ENCODE measurements at places on chromosomes 2 and 18.

GRCh38 chr2:169139145-169139544 lies 69.8 kb downstream of the DHRS9 start:
- no peak for DNase-seq

- DNase-seq = no peak
These were observed 146.8 kb downstream of the SATB2 start for GRCh38 chr2:199310771-199311585.

DNA sequence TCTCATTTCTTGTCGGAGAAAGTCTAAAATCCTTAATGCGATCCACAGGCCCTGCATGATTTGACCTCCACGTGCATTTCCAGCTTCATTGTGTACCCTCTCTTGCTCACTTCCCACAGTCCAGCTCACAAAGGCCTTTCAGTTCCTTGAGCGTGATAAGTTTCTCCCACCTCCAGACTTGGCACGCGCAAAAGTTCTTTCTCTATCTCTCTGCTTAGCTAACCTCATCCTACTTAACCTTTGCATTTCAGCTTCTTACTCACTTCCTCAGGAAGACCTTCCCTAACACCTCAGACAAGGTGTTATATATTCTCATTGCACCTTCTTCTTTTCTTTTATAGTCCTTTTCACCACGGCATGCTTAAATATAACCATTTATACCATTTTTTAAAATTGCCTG lies 124.8 kb upstream of the XPO1 start:
- no peak for DNase-seq

- no peak for DNase-seq
These were observed 139.3 kb downstream of the ASXL3 start for GRCh38 chr18:33717339-33717738.

DNA sequence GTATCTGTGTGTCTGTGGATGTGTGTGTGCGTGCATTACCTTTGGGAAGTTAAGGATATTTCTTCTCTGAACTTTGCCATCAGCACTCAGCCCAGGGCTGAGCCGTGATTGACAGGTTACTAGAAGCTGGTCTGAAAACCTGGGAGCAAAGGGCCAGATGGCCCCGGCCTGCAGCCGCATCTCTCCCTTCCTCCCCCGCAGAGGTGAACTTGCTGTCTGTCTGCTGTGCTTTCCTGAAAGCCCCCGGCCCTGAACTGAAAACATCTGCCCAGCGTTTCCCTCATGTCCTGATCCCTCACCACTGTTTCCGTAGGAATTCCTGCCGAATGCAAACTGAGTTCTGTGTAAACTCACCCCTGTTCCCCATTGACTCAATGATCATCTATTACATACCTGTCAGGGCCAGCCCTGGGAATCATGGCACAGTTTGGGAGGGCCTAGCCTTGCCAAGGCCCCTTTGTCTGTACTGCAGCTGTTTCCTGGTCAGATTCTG lies 45.8 kb downstream of the MYCN start:
- DNase-seq = no peak

GRCh38 chr2:237715459-237715947 lies 83.1 kb upstream of the RBM44 start:
- DNase-seq = no peak

DNA sequence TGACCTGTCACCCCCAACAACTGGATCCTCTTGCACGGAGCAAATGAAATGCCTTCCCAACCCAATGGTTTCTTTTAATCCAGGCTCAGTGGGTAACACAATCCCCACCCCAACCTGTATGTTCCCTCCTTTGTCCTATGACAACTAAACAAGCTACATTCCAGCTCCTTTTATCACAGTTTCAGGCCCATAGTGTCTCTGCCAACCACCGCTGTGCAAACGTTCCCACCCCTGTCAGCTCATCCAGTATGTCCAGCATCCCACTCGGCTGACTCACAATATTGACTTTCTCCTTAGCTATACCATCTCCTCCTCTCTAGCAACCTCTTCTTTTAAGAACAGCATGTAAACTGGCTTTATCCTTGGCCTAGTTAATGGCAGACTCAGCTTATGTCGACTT lies 117.9 kb upstream of the PPP1CB start:
- no peak for DNase-seq

- no peak for DNase-seq
These were observed 117.5 kb upstream of the SLC14A2 start for GRCh38 chr18:45497595-45498286.

DNA sequence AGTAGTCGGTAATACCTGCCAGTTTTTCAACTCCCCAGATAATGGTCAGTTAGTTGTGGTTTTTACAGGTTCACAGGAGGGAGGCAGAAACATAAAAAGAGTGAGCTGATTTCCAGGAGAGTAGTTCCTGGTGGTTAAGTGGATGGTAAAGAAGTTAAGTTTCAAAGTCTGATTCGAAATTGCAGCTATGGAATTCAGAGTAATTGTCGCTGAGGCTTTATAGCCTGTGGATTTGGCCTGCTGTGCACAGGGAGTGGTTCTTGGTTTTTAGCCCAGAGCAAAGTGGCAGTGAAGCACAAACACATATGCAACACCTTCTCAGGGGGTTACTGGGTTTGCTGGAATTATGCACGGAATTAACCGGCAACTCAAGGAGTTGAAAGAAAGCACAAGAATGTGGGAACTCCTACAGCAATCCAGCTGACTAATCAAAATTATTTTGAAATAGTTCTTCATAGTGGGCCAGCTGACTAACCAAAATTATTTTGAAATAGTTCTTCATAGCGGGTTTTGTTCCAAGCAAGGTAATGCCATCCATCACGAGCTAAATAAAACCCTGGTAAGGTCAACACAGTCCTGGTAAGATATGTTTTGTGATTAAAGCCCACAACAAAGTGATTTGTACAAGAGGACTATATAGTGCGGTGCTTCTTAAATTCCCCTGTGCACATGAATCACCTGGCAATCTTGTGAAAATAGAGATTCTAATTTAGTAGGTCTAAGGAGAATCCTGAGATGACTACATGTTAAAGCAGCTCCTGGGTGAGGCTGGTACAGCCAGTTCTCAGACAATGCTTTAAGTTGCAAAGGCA lies 94.4 kb downstream of the SGPP2 start:
- DNase-seq = no peak

- DNase-seq = no peak
These were observed 127.8 kb downstream of the CERS6 start for GRCh38 chr2:168583710-168584521.

DNA sequence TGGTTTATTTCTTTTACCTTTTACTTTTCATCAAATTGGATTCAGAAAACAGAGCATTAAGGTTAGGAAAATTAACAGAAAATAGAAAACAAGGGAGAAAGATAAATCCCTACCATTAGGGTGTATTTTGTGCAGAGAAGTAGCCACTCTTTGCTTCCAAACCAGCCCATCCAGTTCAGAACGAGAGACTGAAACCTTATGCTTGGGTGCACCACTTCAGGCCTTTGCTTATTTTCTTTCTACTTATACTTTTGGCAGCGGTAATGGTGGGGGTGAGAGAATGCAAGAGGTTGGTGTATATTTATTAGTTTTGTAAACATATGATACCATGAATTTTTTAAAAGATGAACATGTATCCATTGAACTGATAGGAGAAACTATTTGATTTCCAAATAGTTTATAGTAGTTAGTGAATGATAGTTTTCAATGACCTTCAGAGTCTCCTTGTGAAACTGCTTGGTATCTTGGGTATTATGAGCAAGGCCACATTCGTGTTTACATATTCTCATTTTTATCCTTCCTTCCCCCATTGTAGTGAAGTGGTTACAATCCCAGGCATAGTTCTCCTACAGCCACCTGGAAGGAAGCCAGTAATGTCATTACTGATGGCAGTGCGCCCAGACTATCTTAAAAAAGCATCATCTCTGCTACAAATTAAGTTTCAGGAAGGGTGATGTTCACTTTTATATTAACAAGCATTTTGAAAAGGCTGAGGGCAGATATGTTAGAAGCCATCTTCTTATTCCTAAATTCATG lies 60.8 kb downstream of the MFSD6 start:
- no peak for DNase-seq

GRCh38 chr2:240922245-240922981 lies 16.3 kb downstream of the CROCC2 start:
- DNase-seq = no peak

DNA sequence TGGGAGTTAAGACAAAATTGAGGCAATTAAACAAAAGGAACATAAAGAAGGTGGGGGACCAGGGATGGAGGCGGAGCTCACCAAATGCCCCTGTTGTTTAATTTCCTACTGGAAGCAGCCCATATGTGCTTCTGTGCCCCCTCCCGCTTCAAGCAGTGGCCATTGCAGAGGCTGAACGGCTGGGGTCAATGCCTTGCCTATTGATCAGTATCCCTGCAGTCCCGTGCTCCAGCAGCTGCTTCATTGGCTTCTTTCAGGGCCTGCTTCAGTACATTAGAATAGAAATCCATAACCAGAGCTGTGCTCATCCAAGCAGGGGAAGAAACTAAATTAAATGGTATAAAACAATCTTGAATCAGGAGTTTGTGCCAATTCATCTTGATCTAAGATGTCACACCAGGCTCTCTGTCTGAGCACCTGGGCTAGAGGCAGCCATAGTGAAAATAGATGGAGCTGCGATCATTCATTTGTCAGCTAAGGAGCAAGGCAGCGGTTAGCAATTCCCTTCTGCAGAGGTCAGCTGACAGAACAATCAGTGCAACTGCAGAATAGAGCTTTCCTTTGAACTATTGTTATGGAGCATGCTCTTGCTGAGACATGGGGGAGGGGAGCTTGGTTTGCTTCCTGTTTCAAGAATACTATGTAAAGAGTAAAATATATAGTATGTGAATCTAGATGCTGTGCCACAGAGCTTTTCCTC lies 222.4 kb downstream of the WDR7 start:
- no peak for DNase-seq

DNA sequence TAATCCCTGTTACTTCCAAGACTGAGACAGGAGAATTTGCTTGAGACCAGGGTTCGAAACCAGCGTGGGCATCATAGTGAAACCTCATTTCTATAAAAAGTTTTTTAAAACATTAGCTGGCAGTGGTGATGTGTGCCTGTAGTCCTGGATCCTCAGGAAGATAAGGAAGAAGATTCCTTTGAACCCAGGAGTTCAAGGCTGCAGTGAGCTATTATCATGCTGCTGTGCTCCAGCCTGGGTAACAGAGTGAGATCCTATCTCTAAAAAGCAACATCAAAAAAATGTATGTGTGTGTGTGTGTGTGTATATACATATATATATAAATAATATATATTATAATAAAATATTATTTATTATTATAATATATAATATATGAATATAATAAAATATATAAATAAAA lies 1417.6 kb upstream of the CDH2 start:
- no peak for DNase-seq

- no peak for DNase-seq
These were observed 55.0 kb downstream of the SCN7A start for GRCh38 chr2:166439078-166439477.

- DNase-seq = no peak
These were observed 79.0 kb upstream of the NOSTRIN start for GRCh38 chr2:168723275-168723899.

- DNase-seq = no peak
These were observed 50.2 kb downstream of the COL4A3 start for GRCh38 chr2:227214622-227215041.

DNA sequence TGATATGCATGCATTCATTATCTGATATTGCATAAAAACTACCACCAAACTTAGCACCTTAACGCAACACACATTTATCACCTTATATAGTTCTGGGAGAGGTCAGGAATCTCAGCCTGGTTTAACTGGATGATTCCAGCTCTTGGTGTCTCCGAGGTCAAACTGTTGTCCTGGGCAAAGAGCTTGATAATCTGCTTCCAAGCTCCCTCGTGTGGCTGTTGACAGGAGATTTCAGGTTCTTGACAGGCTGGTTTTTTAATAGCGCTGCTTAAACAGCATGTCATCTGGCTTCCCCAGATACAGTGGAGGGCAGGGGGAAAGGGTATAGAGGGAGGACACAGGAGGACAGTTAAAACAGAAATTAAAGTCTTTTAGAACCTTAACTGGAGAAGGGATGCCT lies 785.0 kb downstream of the CNTNAP5 start:
- no peak for DNase-seq

DNA sequence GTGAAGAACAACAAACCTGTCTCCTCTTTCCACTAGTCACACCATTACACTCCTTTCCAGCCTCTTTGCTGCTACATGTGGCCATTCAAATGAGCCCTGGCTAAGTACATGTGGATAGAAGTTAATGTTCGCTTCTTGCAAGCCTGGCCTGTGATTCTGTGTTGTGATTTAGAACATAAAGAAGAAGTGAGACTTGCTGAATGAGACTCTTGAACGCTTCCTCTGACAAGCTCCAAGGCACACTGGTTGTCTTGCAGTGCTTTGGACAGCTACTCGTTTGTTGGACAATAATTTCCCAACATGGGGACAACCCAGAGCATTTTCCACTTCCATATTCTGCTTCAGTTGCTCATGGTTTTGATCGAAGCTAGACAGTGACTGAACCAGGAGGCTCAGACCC lies 57.3 kb downstream of the CCDC74A start:
- DNase-seq = no peak

DNA sequence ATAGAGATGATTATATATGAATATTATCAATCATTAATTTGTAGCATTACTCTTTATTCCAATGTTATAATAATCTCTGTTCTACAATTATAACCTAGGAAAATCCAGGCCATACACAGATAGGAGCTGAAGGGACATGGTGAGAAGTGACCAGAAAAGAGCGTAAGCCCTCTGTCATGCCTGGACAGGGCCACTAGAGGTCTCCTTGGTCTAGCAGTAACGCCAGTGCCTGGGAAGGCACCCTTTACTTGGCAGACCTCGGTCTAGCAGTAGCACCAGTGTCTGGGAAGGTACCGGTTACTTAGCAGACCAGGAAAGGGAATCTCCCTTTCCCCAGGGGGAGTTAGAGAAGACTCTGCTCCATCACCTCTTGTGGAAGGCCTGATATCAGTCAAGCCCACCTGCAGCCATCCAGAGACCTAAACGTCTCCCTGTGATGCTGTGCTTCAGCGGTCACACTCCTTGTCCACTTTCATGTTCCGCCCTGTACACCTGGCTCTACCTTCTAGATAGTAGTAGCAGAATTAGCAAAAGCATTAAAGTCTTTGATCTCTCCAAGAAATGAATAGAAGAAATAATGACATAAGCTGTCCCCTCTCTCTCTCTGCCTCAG lies 447.5 kb upstream of the FSIP2 start:
- no peak for DNase-seq

DNA sequence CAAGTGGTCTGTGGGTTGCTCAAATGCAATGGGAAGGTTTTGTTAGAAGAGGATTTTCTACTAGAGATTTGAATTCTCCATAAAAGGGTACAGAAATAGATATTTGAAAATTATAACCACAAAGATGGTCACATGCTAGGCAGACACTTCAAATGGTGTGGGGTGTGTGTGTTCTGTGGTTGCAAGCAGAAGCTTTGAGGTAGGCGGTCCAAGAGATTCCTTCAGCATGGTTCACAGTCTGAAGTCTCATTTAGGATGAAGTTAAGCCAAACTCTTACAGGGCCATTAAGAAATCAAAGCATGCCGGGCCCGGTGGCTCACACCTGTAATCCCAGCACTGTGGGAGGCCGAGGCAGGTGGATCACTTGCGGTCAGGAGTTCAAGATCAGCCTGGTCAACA lies 38.3 kb upstream of the RMDN2 start:
- DNase-seq = no peak

GRCh38 chr2:47323009-47323821 lies 79.7 kb upstream of the MSH2 start:
- DNase-seq = peak; percentile 29

Measured in stimulated activated CD4-positive, alpha-beta T cell treated with anti-CD3 and anti-CD28 coated beads, TNF-alpha, amount 100 ng/mL, for 1 hour (primary cell).